Sciatic nerve (tissue), 2 donors: ENCODE measurements at places on chromosomes 4 and X. TPM values are rescaled to one million over a fixed set of nuclear protein-coding genes. Genes with fewer than 3 reads are reported as not detected.

Gene MSX1
- 7.5 TPM for total RNA-seq

Gene C4orf33
- total RNA-seq, result 7.0 TPM

Gene TCEAL9
- 49.5 TPM for total RNA-seq

Gene AMTN
- not detected for total RNA-seq

DNA sequence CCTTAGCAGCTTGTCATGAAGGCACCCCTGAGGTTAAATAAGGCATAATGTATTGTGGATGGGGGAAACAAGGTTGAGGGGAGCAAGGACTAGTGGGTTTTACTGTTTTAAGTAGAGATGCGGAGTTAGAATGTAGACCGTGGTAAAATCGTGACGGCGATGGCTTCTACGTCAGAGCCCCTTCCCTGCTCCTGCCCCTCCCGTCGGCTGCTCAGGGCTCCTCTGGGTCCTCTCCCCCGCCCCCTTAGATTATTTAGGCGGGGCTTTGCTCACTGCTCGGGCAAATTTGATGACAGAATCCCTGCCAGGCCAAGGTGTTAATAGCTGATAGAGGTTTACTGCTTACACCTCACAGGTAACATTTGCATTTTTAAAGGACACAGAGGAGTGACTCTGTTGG lies 2.3 kb downstream of the FRMPD3 start:
- no peak for DNase-seq

DNA sequence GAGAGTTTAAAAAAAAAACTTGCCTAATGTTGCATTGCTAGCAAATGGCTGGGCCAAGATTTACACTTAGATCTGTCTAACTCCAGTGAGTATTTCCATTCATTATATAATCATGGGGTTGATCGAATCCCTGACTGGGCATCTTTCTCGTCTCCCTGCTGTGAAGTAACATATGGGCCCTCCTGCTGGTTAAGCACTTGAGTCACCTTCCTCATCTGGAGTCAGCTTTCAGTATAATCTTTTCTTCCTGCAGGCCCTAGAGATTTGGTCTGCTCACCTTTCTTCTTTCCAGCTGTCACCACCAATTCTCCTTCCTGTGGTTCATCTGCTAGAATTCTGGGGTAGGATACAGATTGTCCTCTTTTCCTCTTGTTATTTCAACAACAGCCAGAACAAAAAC lies 41.6 kb downstream of the TIGD2 start:
- DNase-seq, result no peak

DNA sequence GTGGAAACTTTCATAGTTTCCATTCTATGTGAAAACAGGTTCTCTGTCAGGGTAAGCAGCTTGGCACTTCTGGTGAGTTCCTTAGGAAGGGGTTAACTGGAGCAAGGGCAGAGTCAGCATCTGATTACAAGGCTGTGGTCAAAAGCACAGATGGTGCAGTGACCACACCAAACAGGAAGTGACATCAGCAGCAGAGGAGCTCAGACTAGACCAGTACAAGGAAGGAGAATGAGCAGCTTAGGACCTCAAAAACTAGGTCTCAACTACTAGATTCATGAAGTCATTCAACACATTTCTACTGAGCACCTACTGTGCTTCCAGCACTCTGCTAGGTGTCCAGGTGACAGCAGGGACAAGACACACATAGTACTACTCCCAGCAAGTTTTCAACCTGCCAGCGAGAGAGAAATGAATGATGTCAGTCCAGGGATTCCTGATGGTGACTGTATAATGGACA lies 130.2 kb downstream of the AMELX start:
- DNase-seq, result no peak

GRCh38 chr4:118783887-118784286 lies 52.0 kb downstream of the SEC24D start:
- DNase-seq, result no peak

DNA sequence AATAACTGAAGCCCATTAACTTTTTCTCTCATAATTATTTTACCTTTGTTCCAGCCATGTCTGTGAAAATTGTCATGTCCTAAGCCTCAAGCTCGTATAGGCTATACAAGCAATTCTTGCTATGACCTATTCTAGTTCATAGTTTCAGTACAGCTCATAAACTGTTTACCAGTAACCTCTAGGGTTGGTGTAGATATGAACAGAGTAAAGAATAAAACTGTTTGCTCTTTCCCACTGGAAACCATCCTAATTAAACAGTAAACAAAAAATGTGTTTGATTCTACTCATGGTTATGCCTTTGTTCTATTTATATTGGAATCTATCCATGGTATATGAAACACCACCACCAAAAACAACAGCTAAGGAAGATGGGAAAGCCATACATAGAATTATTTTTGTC lies 1444.0 kb upstream of the PCDH7 start:
- DNase-seq, result no peak

DNA sequence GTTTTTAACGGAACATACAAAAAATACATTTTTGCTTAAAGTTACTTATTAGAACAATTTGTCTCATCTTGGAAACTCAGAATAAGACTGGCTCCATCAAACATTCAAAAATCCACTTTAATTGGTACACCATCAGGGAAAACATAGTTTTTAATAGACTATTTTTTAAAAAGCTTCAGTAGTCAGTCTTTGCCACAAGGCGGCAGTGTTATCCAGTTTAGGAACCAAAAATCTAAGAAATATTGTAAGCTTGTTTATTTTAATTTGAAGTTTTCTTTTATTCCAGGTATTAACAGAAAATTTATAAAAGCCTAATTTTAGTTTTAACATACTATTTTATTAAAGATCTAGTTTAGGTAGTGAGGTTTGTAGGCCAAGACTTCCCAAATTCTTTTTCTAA lies 107.7 kb downstream of the APOOL start:
- no peak for DNase-seq

GRCh38 chrX:10079231-10079630 lies 77.5 kb upstream of the CLCN4 start:
- no peak for DNase-seq

- no peak for DNase-seq
These were observed 140.0 kb downstream of the TBL1X start for GRCh38 chrX:9604908-9605306.

DNA sequence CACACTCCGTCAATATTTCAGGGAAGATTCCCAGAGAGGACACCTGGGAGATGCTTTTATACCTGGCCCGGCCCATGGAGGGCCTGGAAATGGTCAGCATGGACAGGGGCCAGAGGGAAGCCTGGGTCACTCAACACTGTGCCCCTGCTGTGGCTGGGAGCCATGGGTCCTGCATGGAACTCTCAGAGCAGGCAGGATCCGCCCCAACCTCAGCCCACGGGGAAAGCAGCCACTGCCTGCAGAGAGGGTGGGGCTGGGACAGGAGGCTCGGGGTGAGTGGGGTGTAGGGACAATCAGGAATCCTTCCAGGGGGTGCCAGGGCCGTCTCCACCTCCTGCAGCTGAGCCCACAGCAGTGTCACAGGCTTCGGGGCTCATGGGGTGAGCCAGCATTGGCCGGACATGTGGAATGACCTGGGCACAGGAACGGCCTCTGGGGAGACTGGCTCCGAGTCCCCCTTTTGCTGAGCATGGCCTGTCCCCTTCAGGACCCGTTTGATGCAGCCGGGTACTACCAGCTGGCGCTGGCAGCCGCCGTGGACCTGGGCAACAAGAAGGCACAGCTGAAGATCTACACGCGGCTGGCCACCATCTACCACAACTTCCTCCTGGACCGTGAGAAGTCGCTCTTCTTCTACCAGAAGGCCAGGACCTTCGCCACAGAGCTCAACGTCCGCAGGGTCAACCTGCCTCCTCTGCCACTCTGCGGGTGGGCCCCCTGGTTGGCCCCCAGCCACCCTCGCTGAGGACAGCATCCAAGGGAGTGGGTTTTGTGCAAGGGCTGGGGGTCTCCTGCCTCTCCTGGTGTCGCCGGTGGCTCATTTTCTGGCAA lies 29.1 kb upstream of the HTRA3 start:
- DNase-seq, result no peak

- no peak for DNase-seq
These were observed 42.5 kb downstream of the LAMP2 start for GRCh38 chrX:120426599-120426998.

- no peak for DNase-seq
These were observed 19.3 kb upstream of the SLC9A7 start for GRCh38 chrX:46777971-46778810.

GRCh38 chrX:105876658-105877057 lies 54.3 kb downstream of the NRK start:
- no peak for DNase-seq

DNA sequence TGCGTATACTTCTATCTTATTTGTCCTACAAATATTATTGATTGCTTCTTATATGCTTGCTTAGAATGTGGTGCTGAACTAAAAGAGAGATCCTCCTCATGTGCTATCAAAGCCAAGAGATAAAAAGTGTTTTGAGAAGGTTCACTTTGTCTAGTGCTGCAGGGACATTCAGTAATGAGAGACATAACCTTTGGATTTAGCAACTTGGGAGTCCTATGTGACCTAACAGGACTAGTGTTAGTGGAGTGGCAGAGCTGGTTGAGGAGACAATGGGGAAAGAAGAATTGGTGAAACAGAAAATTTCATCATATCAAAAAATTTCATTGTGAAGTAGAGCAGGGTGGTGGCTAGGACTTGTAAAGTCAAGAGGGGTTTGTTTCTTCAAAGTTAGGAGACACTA lies 117.0 kb downstream of the RAPGEF2 start:
- no peak for DNase-seq

- DNase-seq, result no peak
These were observed 1.2 kb downstream of the TAF1 start for GRCh38 chrX:71367396-71367795.

DNA sequence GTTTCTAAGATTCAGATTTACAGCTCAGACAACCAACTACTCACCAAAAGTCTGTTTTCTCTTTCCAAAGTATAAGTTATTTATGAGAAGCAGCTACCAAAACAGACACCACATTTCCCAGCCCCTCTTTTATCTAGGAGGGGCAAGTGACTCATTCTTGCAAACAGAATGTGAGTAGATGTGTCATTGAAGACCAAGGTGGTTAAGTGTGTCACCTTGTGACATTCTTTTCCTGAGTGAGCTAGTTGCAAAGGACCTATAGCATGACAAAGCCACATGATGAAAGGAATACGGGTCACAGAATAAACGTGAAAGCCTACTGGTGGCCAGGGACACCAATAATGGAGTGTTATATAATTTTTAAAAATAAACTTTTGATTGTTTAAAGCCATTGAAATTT lies 50.0 kb downstream of the SLC7A11 start:
- no peak for DNase-seq
